Mammary epithelial cell (primary cell): ENCODE measurements at places on chromosomes 1 and 21.

DNA sequence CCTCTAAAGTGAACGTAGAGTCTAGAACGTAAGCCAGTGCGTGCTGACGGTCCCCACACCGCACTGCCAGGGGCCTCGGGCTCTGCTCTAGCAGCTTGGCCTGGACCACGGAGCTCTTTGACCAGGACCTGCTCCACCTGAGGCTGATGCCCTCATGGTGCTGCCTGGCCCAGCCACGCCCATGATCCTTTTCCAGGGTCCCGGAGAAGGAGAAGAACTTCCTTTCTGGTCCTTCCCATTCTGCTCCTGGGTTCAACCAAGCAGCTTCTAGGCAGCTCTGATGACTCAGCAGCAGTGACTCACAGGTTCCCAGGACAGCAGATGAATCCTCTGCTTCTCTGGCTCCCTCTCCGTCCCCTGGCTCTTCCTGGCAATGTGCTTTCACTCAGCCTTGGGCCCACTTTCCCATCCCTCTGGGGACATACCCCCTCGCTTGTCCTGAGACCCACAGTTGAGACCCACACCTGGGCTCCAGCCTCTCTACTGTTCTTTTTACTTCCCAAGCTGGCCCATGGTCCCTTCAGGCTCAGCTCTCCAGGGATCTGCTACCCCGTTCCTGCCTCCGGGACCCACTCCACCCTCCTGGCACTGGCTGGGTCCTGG lies 246.3 kb upstream of the RAB4A start:
- DNase-seq, result peak; percentile 73

DNA sequence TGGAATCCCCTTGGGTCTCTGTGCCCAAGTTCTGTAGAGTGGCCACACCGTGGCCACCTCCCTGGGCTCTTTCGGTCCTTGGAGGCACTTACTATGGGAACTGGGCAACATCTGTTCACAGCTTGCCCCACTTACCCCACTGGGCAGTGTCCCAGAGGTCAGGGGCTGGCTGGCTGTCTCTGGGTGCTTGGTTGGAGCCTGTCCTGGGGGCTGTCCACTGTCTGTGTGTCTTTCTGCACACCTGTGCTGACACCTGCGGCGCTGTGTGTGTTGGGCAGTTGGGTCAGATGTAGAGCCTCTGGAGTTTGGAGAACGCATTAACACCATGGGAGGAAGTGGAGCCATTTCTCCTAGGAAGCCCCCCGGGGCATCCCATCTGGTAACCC lies 1.3 kb upstream of the TMEM54 start:
- DNase-seq, result no peak

- peak; percentile 9 for DNase-seq
These were observed 1.5 kb downstream of the RO60 start for GRCh38 chr1:193060938-193061337.

DNA sequence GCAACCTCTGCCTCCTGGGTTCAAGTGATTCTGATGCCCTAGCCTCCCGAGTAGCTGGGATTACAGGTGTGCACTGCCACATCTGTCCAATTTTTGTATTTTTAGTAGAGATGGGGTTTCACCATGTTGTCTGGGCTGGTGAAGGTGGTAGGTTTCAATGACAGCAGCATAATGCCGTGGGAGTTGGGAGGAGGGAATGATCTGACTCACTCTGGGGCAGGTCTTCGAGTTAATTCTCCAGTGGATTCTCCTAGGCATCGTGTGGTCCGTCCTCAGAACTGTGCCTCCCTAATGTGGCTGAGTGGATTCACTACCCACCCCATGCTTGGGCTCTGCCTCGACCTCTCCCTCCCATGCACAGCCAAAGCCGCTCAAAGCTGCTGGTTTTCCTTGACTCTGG lies 1.7 kb upstream of the GPR37L1 start:
- no peak for DNase-seq

DNA sequence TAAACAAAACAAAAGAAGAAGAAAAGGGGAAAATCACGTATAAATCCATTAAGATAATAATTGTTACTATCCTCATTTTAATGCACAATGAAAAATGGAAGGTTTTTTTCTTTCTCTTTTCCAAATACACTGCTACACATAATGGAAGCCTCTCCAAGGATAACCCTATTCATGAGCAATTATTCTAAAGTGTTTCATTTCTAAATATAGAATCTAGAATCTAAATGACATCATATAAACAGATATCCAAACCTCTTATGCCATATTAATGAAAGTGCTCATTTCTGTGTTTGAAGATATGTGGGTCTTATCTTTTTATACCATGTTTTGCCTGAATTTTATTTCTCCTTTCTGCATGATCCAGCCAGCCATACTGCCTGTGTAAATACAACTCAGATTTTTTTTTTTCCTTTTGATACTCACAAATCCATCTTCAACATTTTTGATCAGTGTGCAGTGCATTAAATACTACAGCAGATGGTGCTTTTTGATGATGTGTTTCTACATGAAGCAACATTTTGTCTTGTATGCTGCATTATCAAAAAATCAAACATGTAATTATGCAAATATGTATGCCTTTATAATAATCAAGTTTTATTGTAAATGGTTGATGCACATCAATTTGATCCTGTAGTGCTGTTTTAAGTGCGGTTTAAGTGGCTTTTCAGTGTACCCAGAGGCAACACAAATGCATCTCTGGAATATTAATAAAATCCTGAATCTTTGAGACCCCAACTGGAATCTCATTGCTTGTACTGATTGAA lies 625.6 kb upstream of the PTBP2 start:
- DNase-seq, result no peak

- no peak for DNase-seq
These were observed 15.8 kb downstream of the HSPG2 start for GRCh38 chr1:21921100-21921875.

DNA sequence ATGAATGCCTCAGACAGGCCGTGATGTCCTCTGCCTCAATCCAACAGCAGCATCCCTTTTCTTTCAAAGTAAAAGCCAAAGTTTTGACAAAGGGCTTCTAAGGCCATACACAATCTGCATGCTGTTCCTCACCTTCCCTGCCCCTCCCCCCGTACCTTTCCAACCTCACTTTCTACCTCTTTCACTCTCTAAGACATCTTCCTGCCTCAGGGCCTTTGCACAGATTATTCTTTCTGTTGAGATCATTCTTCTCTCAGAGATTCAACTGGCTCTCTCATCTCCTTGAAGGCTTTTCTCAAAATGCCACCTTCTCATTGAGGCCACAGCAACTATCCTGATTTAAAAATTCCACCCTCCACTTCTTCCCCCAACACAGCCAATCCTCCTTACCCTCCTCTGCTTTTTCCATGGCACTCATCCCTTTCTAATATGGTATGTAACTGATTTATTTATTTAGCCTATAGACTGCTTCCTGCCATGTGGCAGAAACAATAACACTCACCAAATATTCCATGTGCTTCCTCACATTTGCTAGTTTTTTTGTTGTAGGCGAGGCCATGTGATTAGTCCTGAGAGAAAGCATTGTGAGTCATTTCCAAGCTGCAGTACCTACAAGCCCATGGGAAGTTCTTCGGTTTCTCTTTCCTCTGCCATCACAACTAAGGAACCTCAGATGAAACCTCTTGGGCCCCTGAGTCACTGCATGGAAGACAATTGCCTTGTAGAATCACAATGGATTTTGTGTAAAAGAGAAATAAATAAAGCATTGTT lies 58.7 kb upstream of the GADD45A start:
- DNase-seq, result peak; percentile 100

DNA sequence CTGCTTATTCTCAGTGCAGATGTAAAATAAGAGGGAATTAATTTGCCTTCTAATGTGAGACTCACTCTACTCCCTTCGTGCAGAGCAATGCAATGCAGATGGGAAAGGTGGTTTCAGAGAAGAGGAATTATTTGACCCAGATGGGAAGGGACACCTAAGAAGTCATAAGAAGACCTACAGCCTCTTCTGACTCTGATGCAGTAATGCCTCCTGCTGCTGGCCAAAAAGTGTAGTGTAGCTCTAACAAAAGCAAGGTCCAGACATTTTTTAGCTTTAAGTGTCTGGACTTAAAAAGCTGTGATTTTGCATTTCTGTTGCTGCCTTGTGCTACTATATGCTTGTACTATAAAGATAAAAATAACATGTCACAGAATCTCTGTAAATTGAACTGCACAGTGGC lies 501.4 kb downstream of the TTLL7 start:
- no peak for DNase-seq

- DNase-seq, result no peak
These were observed 60.3 kb upstream of the JUN start for GRCh38 chr1:58844176-58844575.

GRCh38 chr21:26130249-26130881 lies 40.2 kb downstream of the APP start:
- peak; percentile 34 for DNase-seq

GRCh38 chr1:212141404-212141803 lies 105.9 kb downstream of the DTL start:
- peak; percentile 76 for DNase-seq

GRCh38 chr21:33067043-33067442 lies 2.9 kb upstream of the OLIG1 start:
- DNase-seq, result no peak

DNA sequence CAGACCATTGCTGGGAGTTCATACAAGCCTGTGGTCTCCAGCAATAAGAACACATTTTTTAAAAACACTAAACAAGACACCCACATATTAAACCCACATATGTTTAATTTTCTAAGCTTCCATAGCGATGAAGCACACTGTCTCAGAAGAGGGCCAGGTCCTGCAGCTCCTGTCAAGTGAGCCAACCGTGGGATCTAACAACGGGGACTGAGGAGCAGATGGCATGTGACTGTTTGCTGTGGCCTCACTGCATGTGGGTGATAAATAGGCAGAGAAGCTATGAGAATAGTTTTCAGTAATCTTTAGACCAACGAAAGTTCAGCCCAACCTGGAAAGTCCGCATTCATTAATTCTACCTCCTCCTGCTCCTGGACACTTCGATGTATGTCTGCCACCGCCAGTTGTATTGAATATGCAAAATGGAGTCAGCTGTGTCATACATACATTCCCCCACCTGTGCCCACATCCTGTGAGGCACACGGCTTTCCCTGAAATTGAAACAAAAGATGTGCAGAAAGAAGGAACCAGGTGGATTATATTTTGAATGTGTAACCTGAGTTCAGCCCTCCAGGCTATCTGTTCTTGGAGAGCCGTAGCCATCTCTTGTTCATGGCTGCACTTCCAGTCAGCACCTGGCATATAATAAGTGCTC lies 88.2 kb downstream of the MIS18A start:
- DNase-seq, result no peak

- DNase-seq, result no peak
These were observed 59.5 kb downstream of the ENAH start for GRCh38 chr1:225593414-225593813.

GRCh38 chr1:26321315-26322041 lies 3.7 kb downstream of the CD52 start:
- peak; percentile 76 for DNase-seq

GRCh38 chr21:15870819-15871218 lies 141.0 kb downstream of the USP25 start:
- no peak for DNase-seq

DNA sequence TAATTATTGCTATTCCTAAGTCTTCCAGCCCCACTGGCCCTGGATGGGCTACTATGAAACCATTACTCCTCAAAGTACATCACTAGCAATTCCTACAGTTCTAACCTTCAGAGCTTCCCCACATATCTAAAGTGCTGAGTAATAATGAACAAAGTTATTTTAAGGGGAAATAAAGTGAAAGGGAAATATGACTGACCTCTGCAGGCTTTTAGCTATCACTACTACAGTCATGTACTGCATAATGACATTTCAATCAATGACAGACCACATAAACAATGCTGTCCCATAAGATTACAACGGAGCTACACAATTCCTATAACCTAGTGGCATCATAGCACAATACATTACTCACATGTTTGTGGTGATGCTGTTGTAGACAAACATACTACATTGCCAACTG lies 32.5 kb upstream of the ASPM start:
- no peak for DNase-seq

DNA sequence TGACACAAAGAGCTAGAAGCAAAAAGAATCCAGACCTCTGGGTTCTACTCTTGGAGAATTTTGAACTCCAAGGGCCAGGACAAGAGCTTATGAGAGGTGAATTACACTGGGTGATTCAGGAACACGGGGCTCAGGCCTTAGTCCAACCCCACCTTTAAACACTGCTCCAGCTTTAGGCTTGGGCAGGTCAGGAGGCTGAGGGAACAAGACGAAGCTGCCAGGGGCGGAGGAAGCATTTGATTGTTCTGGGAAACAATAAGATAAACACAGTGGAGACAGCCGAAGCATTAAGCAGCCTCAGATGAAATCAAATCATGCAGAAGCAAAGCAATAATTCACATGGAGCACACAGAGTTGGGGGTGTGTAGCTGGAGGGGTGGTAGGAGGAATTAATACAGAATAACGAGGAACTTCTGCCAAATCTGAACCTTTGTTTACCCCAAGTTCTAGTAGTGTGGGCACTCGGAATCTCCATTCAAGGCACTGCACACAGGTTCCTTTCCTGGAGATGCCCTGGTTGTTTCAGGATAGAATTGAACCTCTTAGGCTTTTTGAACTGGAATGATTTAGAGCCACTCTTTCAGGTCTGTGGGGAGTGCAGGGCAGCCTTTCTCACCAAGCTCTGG lies 93.2 kb downstream of the PLXNA2 start:
- no peak for DNase-seq

GRCh38 chr1:226872437-226872836 lies 2.0 kb downstream of the PSEN2 start:
- DNase-seq, result no peak

DNA sequence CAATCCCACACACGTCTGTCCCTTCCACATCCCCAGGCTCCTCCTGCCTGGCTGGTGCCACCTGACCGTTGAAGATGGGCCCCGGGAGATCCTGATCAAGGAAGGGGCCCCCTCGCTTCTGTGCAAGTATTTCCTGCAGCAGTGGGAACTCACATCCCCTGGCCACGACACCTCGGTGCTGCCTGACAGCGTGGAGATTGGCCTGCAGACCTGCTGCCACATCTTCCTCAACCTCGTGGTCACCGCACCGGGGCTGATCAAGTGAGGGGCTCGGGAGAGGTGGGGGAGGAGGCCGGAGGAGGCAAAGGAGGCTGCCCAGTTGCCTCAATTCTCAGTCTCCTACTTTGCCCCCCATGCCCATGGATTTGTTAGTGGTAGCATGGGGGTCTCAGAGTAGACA lies 5.6 kb downstream of the NCDN start:
- no peak for DNase-seq

GRCh38 chr1:94529416-94529815 lies 12.1 kb downstream of the F3 start:
- no peak for DNase-seq

GRCh38 chr21:41258617-41259016 lies 58.0 kb upstream of the FAM3B start:
- no peak for DNase-seq

GRCh38 chr1:113663165-113663951 lies 95.9 kb downstream of the PHTF1 start:
- DNase-seq, result peak; percentile 71
